ENCODE measurements at places on chromosomes 4 and X.

- no peak for DNase-seq
Observed at GRCh38 chr4:159069922-159070321, 33.0 kb upstream of the RAPGEF2 start.

DNA sequence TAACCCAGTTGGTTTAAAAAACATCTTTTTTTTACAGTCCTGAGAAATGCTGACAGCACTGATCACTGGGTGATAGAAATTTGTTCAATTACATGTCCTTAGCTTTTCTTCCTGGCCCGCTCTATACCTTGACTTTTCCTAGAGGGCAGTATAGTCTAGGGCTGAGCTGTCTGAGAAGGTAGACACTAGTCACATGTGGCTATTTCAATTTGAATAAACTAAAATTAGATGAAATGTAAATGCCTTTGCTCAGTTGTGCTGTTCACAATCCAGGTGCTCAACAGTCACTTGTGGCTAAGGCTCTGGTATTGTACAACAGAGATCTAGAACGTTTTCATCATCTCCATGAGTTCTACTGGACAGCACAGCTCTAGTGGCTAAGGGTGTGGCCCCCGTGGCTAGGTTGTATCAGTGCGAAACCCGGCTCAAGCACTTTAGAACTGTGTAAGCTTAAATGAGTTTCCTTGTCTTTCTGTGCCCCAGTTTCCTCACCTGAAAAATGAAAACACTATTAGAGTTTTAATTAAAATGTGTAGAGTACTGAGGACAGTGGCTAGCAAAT is 111.6 kb upstream of the WDR17 start:
- DNase-seq = no peak

DNA sequence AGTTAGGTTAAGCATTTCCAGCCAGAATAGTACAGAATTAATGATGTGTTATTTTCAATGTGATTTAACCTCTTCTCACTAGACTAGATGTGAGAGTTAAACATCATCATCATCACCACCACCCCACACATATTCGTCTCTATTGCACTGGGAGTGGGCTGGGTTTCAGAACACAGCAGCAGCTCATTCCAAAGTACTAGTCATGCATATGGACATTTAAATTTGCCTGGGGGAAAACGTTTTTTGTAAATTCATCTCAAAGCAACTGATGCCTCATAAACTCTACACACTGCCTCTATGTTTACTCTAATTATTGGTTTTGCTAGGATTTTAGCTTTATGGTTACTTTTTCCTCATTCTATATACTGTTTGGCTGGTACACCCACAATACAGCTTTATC is 509.1 kb downstream of the PPP4R3C start:
- no peak for DNase-seq

- no peak for DNase-seq
Observed at GRCh38 chr4:37502070-37502469, 184.1 kb downstream of the RELL1 start.

GRCh38 chr4:18318682-18319388 is 297.3 kb upstream of the LCORL start:
- no peak for DNase-seq

GRCh38 chr4:76690906-76691275 is 207.1 kb downstream of the SOWAHB start:
- DNase-seq = no peak

GRCh38 chr4:53990641-53991040 is 73.8 kb downstream of the CHIC2 start:
- DNase-seq = no peak

GRCh38 chr4:146450524-146450923 is 71.2 kb downstream of the SLC10A7 start:
- DNase-seq = no peak

- DNase-seq = no peak
Observed at GRCh38 chr4:8072235-8072968, 86.2 kb downstream of the ABLIM2 start.

DNA sequence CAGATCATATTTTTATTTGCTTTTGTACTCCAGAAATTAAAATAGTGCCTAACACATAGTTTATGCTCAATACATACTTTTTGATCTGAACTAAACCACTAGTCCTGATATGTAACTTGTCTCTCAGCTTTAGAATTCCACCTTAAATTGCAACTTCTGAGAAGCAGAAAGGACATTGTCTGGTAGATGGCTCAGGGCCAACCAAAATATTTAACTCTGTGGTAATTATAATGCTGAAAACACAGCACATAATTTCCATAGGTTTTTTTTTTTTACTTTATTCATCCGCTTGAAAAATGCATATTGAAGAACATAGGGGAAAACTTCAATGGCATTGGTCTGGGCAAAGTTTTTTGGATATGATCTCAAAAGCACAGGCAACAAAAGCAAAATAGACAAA is 59.3 kb downstream of the AREG start:
- no peak for DNase-seq

DNA sequence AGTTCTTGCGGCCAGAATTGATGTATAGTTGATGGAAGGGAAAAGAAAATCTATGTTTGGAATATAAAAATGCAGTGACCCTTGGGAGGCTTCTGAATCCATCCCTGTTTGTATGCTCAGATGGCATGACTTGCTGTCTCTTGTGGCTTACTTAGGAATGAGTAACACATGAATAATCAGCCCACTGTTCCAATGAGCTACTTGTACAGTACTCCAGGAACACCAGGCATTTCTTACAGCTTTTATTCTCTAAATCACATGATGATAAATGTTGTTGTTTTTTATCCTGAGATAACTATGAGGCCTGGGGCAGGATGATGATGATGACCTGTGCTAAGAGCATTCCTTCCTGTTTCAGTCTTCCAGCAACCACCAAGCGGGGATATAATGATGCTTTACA is 18.9 kb downstream of the TMPRSS11E start:
- DNase-seq = no peak

- DNase-seq = no peak
Observed at GRCh38 chr4:164442180-164442579, 311.8 kb upstream of the SMIM31 start.

GRCh38 chr4:80189581-80189955 is 7.7 kb upstream of the PRDM8 start:
- DNase-seq = no peak

DNA sequence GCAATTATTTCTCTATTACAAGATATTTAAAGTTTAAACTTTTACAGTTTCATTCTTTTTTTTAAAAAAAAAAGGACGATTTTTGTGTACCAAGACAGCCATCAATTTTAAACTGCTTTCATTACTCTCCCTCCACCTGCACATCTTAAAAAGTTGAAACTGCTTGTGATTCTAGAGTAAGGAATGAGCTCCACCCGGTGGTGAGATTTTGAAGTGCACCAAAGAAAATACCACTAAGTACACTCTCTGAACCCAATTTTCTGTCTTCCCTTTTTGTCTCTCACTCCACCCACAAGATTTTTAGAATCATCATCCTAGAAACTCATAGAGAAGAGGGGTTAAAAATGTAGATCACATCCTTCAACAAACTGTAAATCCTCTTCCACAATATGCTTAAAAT is 91.3 kb upstream of the WDR44 start:
- DNase-seq = no peak

- peak; percentile 57 for DNase-seq
Observed at GRCh38 chr4:99816545-99817308, at the start of gene DAPP1. TSS of gene DAPP1 (plus strand) at chr4:99816827. CDS start at chr4:99816914, 87 bp downstream.

GRCh38 chr4:18109676-18110075 is 88.1 kb upstream of the LCORL start:
- DNase-seq = no peak

- DNase-seq = no peak
Observed at GRCh38 chrX:50097071-50097470, 103.7 kb downstream of the AKAP4 start.

- DNase-seq = no peak
Observed at GRCh38 chrX:1661922-1662221, 47.0 kb downstream of the ASMT start.

DNA sequence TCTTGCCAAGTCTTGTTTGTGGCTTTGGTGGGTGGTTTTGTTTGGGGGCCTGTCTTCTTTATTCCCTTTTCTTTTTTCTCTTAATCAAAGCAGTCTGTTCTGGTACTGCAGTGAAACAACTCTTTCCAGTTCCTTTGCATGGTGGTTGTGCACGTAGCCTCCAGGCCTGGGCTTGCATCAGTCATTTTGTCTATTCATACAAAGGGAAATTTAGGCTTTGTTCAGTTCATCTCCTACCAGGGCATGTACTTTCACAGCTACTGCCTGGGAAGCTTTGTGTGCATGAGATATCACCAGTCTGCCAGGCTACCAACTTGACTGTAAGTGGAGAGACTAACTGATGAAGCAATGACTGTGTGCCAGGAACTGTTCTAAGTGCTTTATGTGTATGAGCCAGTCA is 8.5 kb downstream of the TRIM2 start:
- no peak for DNase-seq

DNA sequence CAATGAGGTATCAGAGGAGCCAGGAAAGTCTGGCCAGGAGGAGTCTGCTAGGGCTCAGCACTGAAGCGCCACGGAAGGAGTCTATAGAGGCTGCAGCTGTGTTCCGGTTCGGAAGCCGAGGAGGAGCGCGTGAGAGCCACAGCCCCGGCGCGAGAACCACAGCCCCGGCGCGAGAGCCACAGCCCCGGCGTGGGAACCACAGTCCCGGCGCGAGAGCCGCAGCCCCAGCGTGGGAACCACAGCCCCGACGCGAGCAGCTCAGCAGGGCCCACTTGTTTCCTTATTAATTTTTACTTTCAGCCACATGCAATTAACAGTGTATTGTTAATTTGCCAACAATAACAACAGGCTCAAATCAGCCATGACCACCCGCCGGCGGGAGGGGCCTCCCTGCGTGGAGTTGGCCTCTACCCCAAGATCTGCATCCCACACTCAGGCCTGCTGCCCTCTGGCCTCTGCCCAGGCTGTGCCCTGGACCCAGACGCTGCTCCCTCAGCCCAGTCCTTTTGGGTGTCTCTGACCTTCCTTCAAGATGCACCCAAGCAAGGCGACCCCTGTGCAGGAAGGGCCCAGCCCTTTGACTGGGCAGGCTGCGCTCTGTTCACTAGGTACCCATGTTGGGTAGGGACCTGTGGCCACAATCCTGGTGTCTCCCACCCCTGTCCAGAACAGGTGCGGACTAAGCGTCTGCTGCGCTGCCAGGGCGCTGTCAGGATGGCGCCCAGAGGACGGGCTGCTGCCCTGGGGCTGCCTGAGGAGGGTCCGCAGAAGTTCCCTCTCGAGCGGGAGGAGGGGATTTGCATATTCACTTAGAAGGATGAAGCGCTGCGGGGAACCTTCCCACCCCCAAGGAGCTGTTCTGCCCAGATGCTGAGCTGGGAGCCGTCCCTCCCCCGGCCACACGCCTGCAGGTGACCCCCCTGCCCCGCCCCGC is 113.8 kb downstream of the ADRA2C start:
- no peak for DNase-seq

DNA sequence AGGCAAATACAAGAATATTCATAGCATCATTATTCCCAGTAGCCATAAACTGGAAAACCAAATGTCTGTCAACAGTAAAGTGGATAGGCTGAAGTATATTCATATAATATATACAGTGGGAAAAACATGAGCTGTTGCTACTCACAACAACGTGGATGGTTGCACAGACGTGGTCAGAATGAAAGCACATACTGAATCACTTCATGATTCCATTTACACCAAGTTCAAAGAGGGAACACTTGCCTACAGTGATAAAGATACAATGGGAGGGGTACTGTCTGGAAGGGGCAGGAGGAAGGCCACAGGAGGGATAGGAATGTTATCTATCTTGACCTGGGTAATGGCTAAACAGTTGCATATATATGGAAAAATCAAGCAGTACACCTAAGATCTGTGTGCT is 25.3 kb downstream of the APBB2 start:
- DNase-seq = no peak

DNA sequence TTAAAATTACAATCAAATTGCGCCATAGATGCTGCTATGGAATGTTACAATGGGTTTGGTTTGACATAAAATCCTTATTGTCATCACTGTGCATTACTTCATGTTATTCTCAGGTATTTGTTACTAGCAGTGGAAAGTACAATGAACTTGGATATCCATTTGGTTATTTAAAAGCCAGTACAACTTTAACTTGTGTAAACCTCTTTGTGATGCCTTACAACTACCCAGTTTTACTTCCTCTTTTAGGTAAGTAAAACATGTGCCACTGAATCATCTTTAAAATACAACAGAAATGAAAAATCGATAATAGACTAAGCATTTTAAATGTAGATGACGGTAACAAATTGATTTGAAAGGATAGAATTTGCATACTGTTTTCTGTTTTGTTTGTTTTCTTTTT is 35.6 kb downstream of the INTS6L start:
- DNase-seq = no peak

GRCh38 chrX:40521868-40522450 is 58.8 kb upstream of the ATP6AP2 start:
- no peak for DNase-seq

DNA sequence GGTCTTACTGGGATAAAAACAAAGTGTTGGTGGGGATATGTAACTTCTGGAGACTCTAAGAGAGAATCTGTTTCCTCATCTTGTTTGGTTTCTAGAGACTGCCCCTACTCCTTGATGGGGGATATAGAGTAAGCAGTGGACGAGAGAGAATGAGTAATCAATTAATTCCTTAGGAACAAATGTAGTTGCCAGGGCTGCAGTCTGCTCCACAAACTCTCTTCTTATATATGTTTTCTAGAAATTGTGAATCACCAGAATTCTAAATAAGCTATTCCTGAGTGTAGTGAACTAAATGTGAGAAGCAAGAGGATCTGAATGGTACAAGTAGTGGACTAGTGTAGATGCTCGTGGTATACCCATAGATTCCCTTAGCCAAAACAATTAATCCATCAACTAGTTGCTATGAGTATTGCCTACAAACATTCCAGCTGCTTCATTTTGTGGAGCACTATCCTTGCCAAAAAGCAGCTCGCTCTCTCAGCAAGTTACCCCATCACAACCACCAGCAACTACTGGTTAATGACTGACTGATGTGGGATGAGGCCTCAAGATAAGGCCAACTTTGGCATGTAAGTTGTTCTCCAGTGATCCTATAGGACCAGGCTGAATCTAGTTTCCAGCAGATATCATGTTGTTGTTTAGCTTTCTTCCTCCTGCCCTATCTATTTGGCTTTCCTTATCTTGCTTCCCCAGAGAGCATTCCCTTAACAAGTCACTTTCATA is 273.0 kb downstream of the SLC7A11 start:
- DNase-seq = no peak

GRCh38 chrX:3450881-3451570 is 104.6 kb upstream of the MXRA5 start:
- no peak for DNase-seq

- DNase-seq = no peak
Observed at GRCh38 chr4:67437974-67438713, 107.2 kb downstream of the CENPC start.

GRCh38 chr4:184575306-184575705 is 73.9 kb downstream of the CASP3 start:
- DNase-seq = no peak
